ENCODE measurements at places on chromosomes 16 and 17.
A peak's percentile ranks its signal among the peaks of the same experiment; 100 is the strongest.

- DNase-seq: peak; percentile 80
Measured at GRCh38 chr17:37373530-37374159, 2.1 kb upstream of the C17orf78 start.

DNA sequence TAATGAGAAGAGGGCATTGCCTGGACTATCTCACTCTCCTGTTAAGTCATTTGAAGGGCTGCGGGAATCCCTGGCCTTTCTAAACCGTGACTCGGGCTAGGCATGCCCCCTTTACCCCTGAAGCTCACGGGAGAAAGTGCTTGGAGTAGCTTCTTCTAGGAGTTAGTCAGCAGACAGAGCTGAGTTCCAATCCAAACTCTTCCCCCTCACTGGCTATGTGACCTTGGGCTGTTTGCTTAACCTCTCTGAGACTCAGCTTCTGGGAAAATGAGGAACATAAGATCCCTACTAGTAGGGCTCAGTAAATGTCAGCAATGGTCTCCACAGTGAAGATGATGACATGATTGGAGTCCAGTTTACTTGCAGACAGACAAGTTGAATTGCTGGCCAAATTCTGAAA, 5.7 kb upstream of the B9D1 start:
- no peak for DNase-seq

DNA sequence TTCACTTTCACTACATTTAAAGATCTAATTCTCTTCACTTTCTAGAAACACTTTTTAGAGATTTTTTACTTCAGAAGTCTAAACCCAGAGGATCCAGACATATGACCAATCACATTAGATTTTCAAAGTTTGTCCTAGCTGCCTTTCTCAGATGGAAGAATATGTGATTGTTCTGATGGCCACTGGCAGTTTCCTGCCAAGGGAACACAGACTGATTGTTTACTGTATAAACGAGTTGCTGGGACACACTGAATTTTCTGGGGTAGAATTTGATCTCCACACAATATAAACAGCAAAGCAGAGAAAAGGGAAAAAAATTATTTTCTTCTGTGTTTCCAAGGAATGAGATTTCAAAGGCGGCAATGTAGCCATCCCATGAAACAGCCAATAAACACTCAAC, 480.0 kb downstream of the TOX3 start:
- no peak for DNase-seq

GRCh38 chr17:61385577-61386236, 13.9 kb upstream of the TBX2 start:
- no peak for DNase-seq

GRCh38 chr16:55875273-55875672, at the start of gene CES5A:
Gene CES5A, minus strand, starts transcription at chr16:55875373. Its CDS starts 152 bp downstream, at chr16:55875221.
- DNase-seq: no peak

- peak; percentile 49 for DNase-seq
Measured at GRCh38 chr17:82519971-82520903, 705 bp downstream of the FOXK2 start.

DNA sequence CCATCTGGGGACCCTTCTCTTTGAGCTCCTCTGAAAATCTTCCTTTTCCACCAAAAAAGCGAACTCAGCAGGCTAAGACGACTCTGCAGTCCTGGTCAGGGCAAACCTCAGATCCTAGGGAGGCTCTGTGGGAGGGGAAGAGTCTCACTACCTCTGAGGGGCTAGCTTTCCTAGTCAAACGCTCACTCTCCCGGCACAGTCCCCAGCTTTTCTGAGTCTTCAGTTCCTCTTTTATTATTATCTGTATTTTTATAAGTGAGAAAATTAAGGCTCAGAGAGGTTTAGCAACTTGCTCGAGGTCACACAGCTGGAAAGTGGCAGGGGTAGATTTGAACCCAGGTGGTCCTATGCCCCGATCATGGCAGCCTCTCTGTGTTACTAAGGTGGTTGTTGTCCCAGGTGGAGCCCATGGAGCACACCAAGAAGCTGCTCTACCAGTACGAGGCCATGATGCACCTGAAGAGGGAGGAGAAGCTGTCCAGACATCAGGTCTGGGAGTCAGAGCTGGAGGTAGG, 9.1 kb upstream of the KATNB1 start:
- DNase-seq: no peak

DNA sequence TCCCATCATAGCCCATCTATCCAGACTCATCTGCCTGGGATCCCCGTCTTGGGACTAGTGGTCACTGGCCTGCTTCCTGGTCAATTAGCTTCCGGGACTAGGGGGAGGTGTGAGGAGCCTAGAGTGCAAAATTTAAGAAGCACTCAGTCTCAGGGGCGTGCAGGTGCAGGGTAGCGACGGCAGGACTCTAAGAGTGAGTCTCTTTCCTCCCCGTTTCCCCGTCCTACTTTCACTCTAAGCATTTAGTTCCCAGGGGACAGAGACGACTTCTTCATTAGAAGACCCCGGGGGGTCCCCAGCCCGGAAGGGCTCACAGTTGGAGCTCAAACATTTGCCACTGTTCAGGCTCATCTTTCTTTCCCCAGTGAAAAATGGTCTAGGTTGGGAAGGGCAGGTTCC, 677 bp upstream of the ZNHIT3 start:
- DNase-seq: no peak

- DNase-seq: no peak
Measured at GRCh38 chr17:44492706-44493272, 10.4 kb downstream of the GPATCH8 start.

DNA sequence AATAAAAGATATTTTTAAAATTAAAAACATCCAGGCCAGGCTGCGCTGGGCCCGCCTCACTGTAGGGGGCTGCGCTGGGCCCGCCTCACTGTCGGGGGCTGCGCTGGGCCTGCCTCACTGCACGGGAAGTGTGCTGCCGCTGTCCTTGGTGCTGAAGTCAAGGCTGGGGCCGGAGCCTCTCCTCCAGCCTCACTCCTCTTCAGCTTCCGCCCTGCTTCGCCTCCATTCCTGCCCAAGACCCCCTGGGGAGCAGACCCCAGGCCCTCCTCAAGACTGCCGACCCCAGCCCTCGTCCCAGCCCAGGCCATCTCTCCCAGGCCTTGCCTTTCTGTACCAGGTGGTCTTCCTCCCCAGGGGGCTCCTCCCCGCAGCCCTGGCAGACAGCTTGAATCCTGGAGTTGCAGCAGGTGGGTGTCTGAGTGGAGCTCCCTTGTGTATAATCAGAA, 26.2 kb downstream of the ENDOV start:
- peak; percentile 85 for DNase-seq

GRCh38 chr17:17876959-17877528, 40.3 kb upstream of the SREBF1 start:
- no peak for DNase-seq
